ENCODE measurements at places on chromosomes 6 and 20.

DNA sequence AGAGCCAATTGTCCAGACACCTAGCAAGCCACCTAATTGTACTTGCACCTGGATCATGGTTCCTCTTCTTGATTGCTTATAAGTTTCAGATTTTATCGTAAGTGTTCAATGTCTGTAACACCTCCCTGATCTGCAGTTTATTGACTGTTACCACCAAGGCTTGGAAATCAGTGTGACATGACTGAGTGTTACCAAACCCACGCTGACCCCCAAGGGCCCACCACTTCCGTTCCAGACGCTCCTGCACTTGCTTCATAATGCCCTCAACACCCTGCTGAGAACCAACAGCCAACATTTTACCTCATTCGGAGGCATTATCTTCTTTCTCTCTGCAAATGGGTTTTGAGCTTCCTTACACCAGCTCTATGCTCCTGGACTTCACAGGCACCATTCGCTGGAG lies 6.3 kb downstream of the CCR6 start:
- no peak for DNase-seq

GRCh38 chr6:41527721-41528408 lies 18.3 kb upstream of the FOXP4 start:
- no peak for DNase-seq

DNA sequence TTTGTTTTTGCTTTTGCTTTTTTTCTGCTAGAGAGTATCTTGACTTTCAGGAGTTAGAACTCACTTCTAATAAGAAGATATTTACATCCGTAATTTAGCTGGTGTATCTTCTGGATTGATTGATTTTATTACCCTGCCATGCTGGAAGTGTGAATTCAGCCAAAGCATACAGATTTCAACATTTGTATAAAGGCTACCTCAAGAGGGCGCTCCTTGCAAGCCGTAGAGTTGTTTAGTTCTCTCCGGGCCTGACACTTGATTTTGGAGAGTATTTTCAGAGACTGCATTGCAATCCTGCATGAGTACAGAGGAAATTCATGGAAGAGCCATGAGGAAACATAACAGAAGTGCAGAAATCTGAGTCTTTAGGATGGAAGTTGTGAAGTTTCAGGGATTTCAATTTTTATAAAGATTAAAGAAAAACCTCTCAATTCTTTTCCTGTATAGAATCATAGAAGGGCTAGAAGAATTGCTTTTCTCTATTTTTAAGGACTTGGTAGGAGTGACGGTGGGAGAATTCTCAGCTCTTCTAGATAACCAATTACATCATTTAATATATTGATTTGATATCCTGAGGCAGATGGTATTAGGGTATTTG lies 66.7 kb upstream of the TIAM2 start:
- DNase-seq: peak; percentile 23

- DNase-seq: no peak
Observed at GRCh38 chr6:33144373-33144772, 47.9 kb downstream of the COL11A2 start.

DNA sequence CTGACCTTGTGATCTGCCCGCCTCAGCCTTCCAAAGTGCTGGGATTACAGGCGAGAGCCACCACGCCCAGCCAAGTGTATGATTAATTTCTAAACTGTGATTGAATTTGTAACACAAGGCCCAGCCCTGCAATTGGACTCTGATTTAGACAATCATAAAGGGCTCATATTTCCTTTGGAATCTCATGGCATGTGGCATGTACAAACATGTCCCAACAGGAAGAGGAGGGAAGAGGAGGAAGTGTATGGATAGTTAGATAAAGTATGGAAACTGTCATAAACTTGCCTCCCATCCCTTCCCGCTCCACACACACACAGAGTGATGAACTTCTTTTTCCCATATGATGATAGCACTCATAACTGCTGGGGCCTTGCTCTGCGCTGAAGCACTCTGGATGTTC lies 27.2 kb upstream of the QKI start:
- DNase-seq: no peak

DNA sequence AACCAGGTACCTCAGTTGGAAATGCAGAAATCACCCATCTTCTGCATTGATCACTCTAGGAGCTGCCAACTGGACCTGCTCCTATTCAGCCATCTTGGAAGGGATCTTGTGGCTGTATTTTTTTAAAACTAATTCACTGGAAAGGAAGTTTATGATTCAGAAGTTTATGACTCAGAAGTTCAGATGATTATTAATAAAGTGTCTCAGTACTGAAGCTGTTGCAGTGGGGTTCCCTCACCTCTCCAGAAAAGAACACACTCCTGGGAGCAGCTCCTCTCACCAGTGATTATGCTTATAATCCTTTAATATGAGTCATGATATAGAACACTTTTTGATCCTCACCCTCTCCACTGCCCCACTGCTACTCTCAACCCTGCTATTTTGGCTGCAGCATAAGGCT lies 291.2 kb upstream of the HS3ST5 start:
- DNase-seq: no peak

GRCh38 chr6:150514806-150515380 lies 84.8 kb upstream of the PLEKHG1 start:
- no peak for DNase-seq

GRCh38 chr20:22844959-22845358 lies 190.2 kb upstream of the SSTR4 start:
- no peak for DNase-seq

DNA sequence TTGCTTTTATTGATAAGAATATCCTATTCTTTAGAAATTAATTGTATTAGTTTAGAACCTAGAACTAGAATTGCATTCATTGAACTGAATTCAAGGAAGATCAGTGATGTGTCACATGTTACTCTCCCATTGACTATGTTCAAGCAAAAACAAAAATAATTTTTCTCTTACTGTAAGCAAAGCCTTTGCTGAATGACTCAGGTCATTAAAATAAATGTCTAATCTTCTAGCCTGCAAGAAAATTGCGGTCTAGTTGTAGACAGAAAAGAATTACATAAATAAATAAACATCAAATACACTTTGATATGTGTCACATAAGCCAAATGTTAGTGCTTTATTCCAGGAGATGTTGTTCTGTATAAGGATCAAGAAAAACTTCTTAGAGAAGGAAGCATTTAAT lies 387.9 kb downstream of the ADGRB3 start:
- no peak for DNase-seq

DNA sequence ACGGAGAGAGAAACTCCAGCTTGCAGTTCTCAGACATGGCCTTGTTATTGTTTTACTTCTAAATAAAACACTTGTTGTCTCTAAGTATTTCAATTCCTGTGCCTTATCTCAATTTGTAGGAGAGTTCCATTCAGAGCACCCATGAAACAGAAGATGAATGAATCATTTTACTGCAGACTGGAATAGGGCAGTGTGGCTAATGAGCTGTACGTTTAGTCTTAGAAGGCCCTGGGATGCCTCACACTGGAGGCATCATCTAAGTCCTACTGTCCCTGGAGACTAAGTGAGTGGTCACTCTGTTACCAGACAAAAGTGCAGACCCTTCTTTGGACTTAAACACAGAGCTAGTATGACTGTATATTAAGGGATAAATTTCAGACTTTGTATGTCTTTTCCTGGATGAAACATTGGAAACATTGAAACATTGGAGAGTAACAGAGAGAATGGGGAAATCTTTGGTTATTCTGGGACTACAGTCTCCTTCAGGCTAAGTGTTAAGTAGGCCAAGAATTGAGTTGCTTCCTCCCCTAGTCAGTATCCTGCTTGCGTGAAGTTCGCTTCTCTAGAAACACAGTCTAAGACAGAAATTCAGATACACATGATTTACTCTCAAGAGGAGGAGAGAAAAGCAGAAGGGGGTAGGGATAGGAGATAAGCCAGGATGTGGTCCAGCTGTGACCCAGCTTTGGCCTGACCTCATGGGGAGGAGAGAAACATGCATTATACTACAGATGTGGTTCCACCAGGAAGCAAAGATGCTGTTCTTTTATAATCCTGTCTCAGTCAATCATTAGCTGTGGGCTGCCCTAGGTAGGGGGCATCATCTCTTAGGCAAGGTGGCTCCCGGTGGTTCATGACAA lies 167.4 kb upstream of the BMP2 start:
- DNase-seq: no peak

GRCh38 chr20:31573555-31574321 lies 31.4 kb upstream of the ID1 start:
- no peak for DNase-seq

DNA sequence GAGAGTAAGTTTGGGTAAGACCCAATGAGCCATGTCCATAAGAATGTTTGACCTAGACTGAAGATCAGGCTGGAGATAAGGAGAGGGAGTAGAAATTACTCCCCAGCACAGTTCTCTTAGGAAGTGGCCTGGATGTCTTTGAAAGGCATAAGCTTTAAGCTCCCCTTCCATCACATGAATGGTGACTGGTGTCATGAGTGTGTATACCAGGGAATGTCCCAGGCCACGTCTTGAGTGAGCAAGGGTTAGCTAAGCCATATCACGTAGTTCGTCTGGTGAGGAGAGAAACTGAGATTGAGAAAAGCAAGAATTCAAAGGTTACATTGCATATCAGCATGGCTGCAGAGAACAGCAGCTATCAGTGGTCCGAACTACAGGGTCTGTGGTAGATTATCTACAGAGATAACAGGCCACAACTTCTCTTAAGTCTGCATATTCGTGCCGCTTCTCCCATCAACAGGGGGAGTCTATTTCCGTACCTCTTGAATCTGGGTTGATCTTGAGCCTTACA lies 60.1 kb upstream of the BMP2 start:
- DNase-seq: no peak

DNA sequence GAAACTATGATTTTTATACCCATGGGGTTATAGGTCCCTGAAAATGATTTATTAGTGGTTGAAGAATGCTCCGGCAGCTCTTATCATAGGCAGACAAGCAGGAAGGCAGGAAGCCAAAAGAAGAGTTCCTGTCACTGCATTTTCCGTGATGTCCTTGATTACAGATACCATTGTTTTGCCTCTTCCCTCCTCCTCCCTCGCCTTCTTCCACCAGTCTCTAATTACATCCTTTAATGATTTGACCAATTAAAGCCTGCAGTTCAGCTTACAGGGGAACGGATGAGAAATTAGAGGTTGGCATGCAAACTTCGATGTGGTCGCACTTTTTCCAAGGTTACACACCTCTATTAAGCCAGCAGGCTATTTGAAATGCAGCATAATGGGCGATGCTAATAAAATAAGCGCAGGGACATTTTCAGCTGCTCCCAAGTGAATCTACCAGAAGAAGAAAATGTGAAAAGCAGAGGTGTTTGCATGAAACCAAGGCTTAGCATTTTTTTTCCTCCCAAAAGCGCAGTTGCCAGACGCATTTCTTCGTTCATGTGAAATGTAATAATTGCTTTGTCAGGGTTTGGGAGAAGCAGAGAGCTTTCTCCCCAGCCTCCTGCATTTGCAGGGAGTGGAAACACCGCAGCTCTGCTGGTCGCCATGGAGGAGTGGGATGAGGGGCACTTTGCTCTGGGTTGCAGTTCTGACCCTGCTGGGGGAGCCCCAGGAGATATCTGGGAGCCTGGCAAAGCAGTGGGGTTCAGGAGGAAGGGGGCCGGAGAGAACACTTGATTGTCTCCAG lies 6.0 kb downstream of the NOX3 start:
- DNase-seq: no peak

GRCh38 chr20:51389543-51390264 lies 152.8 kb downstream of the NFATC2 start:
- no peak for DNase-seq

DNA sequence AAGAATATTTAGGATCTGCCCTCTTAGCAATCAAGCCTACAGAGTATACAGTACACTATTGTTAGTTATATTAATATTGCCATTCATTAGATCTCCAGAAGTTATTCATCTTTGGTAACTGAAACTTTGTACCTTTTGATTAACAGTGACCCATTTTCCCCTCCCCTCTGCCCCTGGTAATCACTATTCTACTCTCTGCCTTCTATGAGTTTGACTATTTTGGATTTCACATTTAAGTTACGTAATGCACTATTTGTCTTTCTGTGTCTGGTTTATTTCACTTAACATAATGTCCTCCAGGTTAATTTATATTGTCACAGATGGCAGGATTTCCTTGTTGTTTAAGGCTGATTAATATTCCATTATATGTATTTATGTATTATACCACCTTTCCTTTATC lies 86.0 kb upstream of the TINAG start:
- DNase-seq: no peak

DNA sequence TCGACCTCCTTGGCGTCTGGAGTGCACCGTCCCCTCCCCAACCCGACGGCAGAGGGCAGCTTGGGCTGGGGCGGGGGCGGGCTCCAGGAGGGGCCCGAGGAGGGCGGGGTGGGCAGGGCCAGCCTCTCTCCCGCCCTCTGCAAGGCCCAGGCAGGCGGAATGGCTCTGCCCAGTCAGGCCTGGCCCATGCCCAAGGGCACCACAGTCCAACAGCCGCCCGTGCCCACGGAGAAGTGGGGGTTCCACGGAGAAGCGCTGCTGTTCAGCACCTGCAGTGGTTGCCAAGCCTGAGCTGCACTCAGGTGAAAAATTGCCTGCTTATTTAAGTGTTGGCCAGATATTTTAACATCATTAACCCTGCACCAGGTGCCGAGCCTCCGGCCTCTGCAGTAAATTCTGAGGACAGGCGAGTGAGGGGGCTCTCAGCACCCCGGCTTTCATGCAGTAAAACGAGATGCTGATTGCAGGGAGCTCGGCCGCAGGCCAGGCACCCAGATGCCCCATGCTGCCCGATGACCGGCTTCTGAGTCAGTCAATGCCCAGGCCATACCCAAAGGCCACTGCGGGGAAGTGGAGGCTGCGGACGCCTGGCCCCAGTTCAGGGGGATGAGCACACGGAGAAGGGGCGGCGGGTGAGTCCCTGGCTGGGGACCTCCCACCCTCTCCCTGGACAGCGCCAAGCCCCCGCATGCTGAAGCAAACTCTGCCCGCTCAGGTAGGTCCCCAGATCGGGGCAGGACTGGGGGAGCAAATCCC lies at the start of gene SRMS:
Gene SRMS, minus strand, starts transcription at position 25 of the 756 bp plus-strand sequence. CDS start 286 bp downstream, outside the sequence.
- DNase-seq: no peak

DNA sequence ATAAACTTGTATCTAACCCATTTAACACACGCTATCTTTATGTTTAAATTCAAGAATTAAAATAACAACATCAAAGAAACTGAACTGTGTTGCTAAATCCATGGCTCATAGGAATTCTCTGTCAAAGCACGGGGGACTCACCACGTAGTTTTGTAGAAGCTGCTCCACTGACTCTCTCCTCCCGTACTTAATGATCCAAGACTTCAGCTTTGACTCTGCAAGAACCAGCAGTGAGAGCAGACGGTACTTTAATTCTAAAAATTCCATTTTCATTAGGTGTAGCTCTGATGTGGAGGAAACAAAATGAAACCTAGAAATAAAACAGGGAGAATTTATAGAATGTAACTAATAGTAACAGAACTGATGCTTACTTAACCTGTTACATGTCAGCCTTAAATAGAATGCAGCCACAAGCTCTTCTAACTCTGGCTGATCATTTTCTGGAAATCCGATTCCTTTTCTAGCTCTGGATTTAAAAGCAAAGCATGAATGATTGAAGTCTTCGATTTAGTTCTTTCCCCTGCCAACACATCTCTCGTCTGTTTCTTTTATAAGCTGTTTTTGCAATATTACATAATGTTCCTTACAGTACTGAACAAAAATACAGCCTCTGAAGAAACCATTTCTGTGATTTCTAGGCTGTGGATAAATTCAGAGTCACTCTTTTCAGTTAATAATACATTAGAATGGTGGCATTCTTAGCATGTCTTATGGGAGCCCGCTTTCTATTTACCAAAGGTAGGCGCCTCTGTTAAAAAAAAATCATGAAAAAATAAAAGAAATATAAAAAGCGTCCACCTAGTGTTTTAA lies 165.5 kb downstream of the SYNE1 start:
- DNase-seq: no peak

- DNase-seq: peak; percentile 10
Observed at GRCh38 chr6:127302728-127303660, 36.3 kb downstream of the RNF146 start.

Data from activated CD8-positive, alpha-beta memory T cell treated with anti-CD3 and anti-CD28 coated beads for 4 hours (primary cell).